ENCODE measurements at places on chromosomes 7 and 10.

DNA sequence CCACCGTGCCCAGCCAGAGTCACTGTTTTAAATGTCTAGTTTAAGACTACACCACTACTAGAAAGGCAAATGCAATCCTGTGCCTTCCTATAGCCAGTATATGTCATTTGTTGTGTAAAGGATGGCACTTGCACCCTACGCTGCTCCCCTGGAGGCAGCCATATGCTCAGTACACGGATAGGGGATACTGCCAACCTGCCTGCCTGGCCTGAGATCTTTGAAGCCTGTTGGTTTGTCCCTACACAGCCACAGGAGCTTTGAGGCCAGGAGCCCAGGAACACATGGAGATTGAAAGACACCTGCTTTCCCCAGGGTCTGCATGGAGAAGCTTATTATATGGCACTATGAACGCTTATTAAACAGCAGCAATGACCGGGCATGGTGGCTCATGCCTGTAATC, 2.3 kb upstream of the SCRN1 start:
- no peak for DNase-seq

DNA sequence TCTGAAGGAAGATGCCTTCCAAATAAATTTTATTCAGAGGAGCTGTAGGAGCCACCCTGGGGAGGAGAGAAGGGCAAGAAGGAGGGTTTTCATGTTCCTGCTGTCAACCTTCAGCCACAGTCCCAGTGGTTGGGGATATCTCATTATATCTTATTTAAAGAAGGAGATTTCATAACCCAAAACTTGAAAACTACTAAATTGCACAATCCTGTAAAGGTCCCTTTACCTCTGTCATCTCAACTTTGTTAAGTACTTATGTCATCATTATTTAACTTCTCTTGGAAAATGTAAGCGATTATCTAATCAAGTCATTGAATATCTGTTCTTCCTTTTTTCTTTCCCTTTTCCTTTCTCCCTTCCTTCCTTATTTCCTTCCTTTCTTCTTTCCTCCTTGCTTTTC, 794.5 kb upstream of the IGFBP3 start:
- DNase-seq = no peak

- no peak for DNase-seq
Measured at GRCh38 chr10:77909021-77909748, 17.4 kb downstream of the DLG5 start.

DNA sequence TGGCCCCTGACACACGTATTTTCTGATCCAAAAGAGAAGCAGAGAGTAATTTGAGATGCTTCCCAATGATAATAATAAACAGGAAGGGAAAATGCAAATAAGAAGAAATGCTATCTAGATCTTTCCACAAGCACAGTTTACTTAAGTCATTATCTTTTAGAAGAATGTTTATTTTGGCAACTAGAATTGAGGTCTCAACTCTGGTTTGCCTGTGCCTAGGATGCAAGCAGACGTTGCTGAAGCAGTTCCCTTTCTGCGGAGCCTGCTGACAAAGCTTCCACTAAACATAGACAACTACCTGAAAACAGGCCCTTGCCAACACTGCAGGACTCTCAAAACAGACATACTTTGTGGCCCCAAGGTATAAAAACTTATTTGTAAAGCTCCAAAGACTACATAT, 315.8 kb upstream of the POM121L12 start:
- DNase-seq = no peak

- DNase-seq = no peak
Measured at GRCh38 chr7:128937647-128938543, at the start of gene IRF5. Gene IRF5, plus strand, starts transcription at chr7:128937927. Its CDS starts 4,155 bp downstream, at chr7:128942082.

GRCh38 chr10:43024942-43025700, 51.7 kb upstream of the RET start:
- no peak for DNase-seq

Measured in stimulated activated CD8-positive, alpha-beta memory T cell treated with anti-CD3 and anti-CD28 coated beads, Interleukin-4, amount 100 ng/mL, for 4 hours (primary cell).